Gastrocnemius medialis (tissue), 4 donors: ENCODE measurements at places on chromosomes 5 and 9.
A peak's percentile ranks its signal among the peaks of the same experiment; 100 is the strongest.

- DNase-seq, result peak; percentile 83
Measured at GRCh38 chr9:19174127-19174912, 47.0 kb upstream of the PLIN2 start.

DNA sequence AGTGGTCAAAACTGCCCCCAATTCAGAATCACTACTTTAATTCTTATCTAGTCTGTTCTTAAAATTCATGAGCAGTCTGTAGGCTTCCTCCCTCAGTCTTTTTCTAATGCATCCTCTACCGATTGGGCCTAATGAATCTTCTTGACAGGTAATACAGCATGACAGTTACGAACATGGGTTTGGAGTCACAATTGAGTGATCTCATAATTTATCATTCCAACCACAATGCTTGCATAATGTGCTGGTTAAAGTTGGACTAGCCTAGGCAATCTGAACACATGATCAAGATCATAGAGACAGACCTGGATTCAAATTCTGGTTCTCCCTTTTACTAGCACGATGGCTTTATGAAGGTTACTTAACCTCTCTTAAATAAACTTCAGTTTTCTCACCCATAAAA is 33.1 kb upstream of the SETD9 start:
- no peak for DNase-seq

DNA sequence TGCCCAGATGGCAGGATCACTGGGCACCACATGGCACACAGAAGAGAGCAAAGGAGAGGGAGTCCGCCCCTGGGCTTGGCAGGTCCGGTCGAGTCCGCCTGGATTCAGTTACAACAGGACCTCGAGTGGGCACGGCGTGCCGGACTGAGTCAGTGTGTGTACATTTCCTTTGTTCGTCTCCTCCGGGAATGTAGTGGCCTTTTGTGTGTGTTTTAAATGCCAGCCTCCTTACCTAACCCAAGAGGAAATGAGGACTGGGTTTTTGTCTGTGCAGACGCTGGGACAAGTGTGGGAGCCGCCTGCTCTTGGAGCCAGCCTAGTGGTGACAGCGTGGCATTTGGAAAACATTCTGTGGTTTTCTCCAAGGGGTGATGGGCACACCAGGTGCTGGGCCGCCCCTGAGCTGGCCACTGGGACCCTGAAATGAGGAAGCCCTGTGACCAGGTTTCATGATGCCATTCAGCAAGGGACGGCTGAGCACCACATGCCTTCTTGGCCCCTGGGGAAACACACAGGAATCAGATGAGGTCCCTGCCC is 9.6 kb downstream of the NEK6 start:
- no peak for DNase-seq

GRCh38 chr5:159519365-159519764 is 189.1 kb upstream of the IL12B start:
- DNase-seq, result no peak

GRCh38 chr5:125274938-125275724 is 528.7 kb upstream of the ZNF608 start:
- no peak for DNase-seq
